ENCODE measurements at places on chromosomes 11 and 22.

- no peak for DNase-seq
Observed at GRCh38 chr11:77147668-77148321, 19.7 kb downstream of the MYO7A start.

DNA sequence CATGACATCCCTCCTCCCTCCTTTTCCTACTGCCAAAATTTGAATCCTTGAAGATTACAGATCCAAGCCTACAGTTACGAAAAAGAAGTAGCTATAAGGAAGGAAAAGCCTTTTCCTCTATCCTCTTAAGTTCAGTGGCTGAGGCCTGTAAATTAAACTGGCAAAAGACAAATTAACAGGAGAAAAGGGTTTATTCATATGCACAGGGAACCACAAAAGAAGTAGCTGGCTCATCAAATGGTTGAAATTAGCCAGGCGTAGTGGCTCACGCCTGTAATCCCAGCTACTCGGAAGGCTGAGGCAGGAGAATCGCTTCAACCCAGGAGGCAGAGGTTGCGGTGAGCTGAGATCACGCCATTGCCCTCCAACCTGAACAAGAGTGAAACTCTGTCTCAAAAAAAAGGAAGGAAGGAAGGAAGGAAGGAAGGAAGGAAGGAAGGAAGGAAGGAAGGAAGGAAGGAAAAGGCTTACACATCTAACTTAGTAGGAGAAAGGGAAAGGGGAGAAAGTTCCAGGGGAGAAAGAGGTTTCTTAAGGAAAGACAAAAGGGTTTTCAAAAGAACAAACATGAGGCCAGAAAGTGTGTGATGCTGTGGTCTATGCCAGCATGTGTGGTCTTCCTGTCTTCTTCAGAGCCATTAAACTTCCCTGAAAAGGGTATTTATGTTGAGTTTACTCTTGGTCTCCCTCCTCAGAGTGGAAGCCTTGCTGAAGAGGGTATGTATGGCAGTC lies 5.1 kb upstream of the SMPD1 start:
- DNase-seq, result no peak

- DNase-seq, result peak; percentile 62
Observed at GRCh38 chr11:78449866-78450265, 32.2 kb upstream of the GAB2 start.

- DNase-seq, result no peak
Observed at GRCh38 chr11:121749691-121750090, 296.9 kb upstream of the SORL1-AS1 start.

GRCh38 chr22:22703203-22703570 lies 58.8 kb downstream of the GGTLC2 start:
- no peak for DNase-seq

GRCh38 chr22:35739076-35739930 lies 21.6 kb downstream of the APOL5 start:
- peak; percentile 18 for DNase-seq

GRCh38 chr11:80388130-80388529 lies 947.3 kb upstream of the TENM4 start:
- DNase-seq, result no peak

DNA sequence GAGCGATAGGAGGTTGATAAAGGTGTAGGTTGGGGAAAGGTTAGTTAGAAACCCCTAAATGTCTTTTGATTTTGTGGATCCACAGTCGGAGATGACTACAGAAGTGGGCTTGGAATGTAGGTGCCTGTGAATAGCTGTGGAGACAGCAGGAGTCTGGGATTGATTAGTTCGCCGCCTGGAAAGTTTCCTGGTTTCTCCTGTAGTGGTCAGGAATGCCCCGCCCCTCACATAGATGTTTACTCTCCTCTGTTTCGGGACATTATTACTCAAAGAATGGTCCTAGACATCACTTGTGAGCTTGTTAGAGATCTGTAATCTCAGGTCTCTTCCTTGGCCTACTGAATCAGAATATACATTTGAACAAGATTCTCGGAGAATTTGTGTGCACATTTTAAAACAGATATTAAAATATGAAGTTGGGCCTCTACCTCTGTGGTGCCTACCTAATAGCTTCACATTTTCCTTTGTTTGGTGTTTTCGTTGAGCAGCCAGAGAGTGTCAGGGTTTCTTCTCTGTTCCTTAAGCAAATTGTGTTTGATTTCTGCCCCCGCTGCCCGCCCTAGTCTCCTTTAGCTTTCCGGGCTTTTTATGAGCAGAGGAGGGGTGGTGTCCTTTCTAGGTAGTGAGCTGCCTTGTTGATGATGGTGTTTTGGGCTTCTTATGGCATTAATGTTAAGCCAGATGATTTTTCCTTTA lies 89.4 kb downstream of the PPP6R3 start:
- peak; percentile 15 for DNase-seq

GRCh38 chr11:82529936-82530335 lies 203.7 kb downstream of the FAM181B start:
- DNase-seq, result no peak

GRCh38 chr11:119783466-119784400 lies 54.7 kb upstream of the NECTIN1 start:
- no peak for DNase-seq

- peak; percentile 78 for DNase-seq
Observed at GRCh38 chr11:6604081-6604626, 580 bp downstream of the ILK start.

DNA sequence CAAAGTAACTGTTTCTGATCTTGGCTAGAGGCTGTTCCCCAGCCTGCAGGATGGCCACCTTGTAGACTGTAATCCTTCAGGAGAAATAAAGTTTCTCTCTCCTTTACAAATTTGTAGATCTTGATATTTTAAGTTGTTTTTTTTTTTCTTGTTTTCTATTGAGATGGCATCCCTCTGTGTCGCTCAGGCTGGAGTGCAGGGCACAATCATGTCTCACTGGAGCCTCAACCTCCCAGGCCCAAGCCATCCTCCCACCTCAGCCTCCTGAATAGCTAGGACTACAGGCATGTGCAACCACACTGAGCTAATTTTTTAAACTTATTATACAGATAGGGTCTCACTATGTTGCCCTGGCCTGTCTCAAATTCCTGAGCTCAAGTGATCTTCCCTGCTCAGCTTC lies 389.8 kb upstream of the LRRC4C start:
- no peak for DNase-seq

- no peak for DNase-seq
Observed at GRCh38 chr22:47067911-47068625, 305.6 kb downstream of the TBC1D22A start.

- no peak for DNase-seq
Observed at GRCh38 chr11:96330511-96330859, 12.5 kb downstream of the MAML2 start.

DNA sequence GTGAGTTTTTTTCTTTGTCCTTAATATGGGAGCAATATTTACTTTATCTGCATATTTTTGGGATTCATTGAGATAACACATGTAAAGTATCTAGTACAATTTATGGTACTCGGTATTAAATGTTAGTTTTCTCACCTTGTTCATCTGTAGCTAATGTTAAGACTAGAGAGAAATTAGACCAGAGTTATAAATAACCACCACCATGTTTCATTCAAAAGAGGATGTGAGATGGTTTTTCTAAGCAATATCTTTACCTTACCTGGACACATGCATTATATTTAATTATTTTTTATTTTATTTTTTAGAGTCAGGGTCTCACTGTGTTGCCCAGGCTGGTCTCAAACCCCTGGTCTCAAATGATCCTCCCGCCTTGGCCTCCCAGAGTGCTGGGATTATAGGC lies 18.4 kb downstream of the ARHGAP42 start:
- no peak for DNase-seq

- DNase-seq, result no peak
Observed at GRCh38 chr11:34072832-34073231, 21.3 kb downstream of the CAPRIN1 start.

GRCh38 chr11:99742501-99742900 lies 721.8 kb downstream of the CNTN5 start:
- DNase-seq, result no peak

DNA sequence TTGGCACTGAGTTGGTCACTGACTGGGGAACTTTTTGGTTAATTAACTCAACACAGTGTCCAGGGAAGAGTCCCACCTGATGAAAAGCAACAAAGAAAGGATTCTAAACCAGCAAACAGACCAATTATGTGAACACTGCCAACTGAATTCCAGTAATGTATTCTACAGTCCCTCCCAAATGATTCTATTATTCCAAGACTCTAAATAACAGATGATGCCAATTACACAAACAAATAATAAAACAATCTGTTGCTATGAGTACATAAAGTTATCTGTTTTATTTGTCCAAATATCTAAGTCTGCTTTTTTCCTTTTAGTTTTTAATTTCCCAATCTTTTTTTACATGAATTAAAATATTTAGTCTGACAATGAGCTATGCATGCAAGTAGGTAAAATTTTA lies 98.3 kb upstream of the TP53AIP1 start:
- no peak for DNase-seq

DNA sequence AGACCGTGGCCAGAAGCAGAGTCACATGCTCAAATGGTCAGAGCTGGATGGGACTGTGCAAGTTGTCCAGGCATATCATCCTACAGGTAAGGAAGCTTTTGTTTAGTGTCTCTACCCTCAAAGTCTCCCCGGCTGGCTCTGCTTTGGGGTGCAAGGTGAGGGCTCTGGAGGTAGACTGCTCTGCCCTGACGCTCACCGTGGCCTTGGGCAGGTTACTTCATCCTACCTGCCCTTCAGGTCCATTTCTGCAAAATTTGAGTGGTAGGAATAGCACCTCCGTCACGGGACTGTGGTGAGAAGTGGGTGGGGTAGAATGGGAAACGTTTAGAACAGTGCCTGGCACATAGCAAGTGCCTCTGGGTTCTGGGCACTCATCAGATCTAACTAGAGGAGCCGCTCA lies 42.2 kb downstream of the NAT10 start:
- no peak for DNase-seq

GRCh38 chr11:6202041-6202440 lies 3.0 kb downstream of the OR52W1 start:
- DNase-seq, result peak; percentile 10

DNA sequence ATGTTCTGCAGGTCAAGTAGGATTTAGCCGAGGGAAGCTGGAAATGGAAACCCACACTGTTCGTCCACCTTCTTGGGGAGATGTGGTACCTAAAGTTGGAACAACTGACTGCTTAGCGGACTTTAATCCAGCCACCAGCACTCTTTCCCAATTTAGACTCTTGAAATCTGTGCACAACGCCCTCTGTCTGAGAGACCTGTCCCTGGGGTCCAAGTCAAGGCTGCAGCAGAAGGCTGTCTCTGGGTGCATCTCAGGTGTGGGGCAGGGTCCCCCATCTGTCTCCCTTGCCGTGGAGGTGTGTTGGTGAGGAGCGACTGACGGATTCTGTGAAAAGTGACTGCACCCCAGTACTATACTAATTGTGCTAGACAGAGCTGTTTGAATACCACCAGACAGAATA lies 168.2 kb upstream of the CADM1 start:
- no peak for DNase-seq

DNA sequence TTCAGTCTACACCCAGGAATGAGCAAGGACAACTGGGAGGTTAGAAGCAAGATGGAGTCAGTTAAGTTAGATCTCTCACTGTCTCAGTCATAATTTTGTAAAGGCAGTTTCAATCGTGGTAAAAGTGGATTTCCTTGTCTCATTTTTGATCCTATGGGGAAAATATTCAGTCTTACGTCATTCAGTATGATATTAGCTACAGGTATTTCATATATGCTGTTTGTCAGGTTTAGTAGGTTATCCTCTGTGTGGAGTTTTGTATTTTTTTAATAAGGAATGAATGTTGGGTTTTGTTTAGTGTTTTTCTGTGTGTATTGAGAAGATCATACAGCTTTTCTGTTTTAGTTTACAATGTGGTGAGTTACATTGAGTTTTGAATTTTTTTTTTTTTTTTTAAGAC lies 11.8 kb downstream of the SPECC1L start:
- DNase-seq, result no peak

GRCh38 chr11:36093548-36093947 lies 149.7 kb downstream of the LDLRAD3 start:
- no peak for DNase-seq

DNA sequence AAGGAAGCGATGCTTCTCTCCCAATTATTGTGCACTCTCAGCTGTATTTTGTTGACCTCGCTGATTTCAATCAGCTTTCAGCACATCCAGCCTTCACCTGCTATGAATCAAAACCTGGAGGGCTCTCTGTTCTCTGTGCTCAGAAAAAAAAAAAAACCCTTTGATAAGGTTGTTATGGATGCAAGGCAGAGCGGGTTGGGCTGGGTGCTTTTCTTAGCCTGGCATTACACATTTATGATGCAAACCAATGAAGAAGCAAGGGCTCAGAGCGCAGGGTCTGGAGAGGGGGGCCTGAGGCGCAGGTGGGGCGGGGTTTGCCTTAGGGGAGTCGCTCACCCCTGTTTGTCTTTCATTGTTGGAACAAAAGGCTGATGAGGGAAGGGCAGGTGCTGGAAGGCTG lies 86.0 kb upstream of the CADM1 start:
- DNase-seq, result no peak

GRCh38 chr22:23113847-23114720 lies 27.7 kb downstream of the RSPH14 start:
- DNase-seq, result no peak

DNA sequence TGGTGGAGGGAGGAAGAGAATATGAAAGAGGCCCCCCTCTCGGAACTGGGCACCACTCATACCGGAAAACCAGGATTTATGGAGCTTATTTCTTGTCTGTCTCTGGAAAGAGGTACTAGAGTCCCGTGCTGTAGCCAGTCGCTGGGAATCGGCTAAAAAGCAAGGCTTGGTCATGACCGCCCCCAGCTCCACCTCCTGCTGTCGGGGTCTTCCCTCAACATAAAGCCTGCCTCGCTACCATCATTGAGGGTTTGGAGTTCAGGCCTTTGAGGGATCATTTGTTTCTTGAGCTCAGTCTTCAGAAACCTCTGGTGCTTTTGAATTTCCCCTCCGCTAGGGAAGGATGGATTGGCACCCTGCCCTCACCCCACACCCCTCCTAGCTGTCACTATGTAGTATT lies 97.1 kb downstream of the TSPAN18 start:
- DNase-seq, result no peak

DNA sequence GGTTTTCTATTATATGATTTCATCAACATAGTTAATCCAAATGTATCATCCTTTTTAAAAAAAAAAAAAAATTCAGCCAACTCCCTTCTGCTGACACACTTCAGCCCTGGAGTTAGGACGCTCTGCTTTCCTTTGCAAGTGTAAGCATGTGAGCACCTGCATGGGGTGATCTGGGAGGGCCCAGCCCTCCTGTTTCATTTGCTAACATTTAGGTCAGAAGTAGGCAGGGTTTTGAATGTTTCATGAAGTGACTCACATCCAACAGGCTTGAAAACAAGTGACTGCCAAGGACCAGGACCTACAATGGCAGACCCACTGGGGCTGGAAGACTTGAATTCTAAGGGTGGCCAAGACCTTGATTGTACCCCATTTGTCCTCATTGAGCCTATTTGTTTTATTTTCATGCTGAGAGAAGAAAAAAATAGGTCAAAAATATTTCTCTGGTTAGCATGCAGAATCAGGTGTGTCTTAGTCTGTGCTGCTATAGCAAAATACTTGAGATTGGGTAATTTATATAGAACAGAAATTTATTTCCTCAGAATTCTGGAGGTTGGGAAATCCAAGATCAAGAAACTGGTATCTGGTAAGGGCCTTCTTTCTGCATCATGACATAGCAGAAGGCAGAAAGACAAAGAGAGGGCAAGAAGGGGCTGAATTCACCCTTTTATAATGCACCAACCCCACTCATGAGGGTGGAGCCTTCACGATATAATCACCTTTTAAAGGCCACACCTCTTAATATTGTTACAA lies 137.6 kb downstream of the CD44 start:
- no peak for DNase-seq
